ENCODE measurements at places on chromosomes 6 and 20.

DNA sequence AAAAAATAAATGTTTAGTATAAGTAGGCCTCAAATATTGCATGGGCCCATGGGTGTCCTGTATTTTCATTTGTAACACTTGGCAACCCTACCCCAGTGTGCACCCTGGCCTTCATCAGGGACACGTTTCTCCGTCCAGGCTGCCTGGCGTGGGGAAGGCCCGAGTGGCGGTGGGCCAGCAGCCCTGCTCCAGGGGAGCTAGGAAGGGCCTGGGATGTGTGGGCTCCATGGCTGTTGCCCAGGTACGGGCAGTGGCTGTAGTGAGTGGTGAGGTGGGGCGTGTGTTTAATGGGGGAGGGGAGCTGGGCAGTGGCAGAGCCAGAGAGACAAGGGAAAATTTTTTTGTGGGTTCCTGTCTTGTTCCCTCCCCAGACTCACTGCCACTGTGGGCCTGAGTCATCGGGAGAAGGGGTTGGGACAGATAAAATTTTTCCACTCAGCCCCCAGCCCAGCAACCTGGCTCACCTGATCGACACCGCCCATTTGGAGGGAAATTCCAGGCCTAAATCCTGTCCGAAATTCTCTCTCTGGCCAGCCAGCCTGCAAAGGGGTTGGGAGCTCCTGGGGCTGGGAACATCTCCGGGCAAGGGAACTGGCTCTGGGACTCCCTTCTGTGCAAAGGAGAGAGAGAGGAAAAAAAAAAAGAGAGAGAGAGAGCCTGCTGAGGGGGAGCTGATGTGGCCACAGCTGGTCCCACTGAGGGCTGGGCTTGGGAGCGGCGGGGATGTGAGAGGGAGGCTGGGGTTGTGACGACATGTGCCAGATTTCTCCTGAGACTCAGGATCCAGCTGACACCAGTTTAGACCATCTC lies 32.5 kb upstream of the VEGFA start:
- DNase-seq = no peak

- no peak for DNase-seq
These were observed 228.8 kb downstream of the SYNDIG1 start for GRCh38 chr20:24698189-24698588.

- no peak for DNase-seq
These were observed 643.6 kb upstream of the CHD6 start for GRCh38 chr20:42261766-42262270.

GRCh38 chr20:677957-678356 lies 2.4 kb upstream of the SCRT2 start:
- DNase-seq = no peak

DNA sequence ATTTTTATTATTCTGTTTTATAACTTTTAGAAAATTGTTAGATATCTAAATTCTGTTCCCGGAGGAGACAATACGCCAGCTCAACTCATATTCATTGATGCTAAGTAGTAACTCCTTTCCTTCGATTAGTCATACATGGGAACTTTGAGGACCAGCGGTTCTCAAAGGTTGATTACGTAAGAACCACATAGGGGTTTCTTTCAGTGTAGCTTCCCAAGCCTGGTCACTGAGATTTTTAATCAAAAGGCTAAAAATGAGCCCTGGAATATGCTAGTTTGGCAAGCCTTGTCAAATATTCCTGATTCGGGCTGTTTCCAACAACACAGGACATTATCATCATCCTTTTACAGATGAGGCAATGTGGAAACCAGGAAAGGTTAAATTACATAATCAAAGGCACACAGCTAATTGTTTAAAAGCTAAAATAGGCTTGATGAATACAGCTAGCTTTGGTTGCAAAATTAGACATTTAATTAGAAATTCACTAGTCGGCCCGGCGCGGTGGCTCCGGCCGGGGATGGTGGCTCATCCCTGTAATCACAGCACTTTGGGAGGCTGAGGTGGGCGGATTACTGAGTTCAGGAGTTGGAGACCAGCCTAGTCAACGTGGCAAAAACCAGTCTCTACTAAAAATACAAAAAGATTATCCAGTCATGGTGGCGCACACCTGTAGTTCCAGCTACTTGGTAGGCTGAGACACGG lies 14.6 kb upstream of the MEI4 start:
- no peak for DNase-seq
